ENCODE measurements at places on chromosomes 1 and 21. TPM values are rescaled to one million over a fixed set of nuclear protein-coding genes. Genes with fewer than 3 reads are reported as not detected.

SHE gene
- not detected for total RNA-seq

- DNase-seq = no peak
Measured at GRCh38 chr1:237031480-237031879, 10.5 kb upstream of the RYR2 start.

MPZ gene
- total RNA-seq = 0.54 TPM

GRCh38 chr1:244800821-244801220 is 34.6 kb upstream of the COX20 start:
- DNase-seq = no peak

LYPD8 gene
- not detected for total RNA-seq

GRCh38 chr1:79969886-79970285 is 963.4 kb upstream of the ADGRL4 start:
- no peak for DNase-seq

OR10Z1 gene
- not detected for total RNA-seq

- DNase-seq = no peak
Measured at GRCh38 chr1:215052256-215053015, 30.1 kb upstream of the KCNK2 start.

DNA sequence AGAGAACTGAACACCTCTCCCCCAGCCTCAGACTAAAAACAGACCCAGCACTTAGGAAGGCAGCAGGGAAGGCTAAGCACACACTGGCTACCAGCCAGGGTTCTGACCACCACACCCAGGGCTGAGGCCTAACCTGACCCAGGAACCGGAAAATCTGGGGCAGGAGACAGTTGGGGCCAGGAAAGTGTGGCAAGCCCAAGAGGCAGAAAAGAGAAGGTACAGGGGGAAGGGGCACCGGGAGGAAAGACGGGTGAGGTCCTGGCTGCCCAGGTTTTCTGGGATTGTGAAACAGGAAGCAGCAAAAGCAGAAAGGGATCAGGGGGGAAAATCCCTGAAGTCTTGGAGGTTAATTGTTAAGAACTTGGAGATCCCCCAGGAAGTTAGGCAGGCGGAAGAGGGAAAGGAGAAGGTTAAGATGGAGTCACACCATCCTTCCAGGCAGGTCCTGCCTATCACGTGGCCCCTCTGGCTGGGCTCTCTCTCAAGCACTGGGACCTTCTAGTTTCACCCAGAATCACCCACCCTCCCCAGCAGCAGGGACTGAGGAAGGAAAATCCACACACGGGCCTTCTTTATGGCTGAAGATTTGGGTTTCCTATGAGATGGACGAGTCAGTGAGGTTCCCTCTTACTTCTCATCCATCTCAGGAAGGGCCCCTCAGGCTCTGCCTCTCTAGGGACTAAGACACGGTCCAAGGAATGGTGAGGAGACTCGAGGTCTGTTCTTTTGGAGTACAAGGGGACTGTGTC is 2.6 kb downstream of the HDGF start:
- DNase-seq = no peak

CR1L gene
- total RNA-seq = not detected

RHBDL2 gene
- total RNA-seq = not detected

GRCh38 chr1:57860325-57860724 is 436.5 kb upstream of the DAB1 start:
- DNase-seq = no peak

PPIH gene
- total RNA-seq = 43.7 TPM

- DNase-seq = no peak
Measured at GRCh38 chr1:93865253-93865652, 13.8 kb downstream of the DNTTIP2 start.
